ENCODE measurements at places on chromosomes 11 and 22. TPM values are rescaled to one million over a fixed set of nuclear protein-coding genes. Genes with fewer than 3 reads are reported as not detected.

The CHST1 gene
- 4.9 TPM for total RNA-seq

The ZNF202 gene
- 9.6 TPM for total RNA-seq

The SCN3B gene
- total RNA-seq, result 3.2 TPM

The MRGPRE gene
- total RNA-seq, result not detected

DNA sequence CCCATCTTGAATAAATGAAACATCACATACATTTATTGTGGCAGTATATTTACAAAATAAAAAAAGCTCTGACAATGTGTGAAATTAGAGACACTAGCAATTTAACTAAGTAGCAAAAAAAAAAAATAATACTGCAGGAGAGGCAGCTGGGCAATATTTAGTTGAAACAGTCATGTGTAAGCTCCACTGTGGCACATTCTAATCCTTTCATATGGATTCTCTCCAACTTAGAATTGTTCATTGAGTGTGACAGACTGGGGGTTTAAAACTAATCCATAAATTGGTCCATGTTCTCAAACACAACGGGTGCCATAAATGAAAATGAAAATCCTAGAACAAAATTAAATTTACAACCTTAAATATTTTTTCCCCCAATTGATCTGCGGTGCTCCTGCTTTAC lies 302.1 kb downstream of the CADM1 start:
- no peaks in the 10 kb centered on the region for H3K36me3 ChIP-seq
- no peak for DNase-seq
- no peak overlapping the region for H3K27ac ChIP-seq
- no peaks in the 10 kb centered on the region for H3K4me1 ChIP-seq

DNA sequence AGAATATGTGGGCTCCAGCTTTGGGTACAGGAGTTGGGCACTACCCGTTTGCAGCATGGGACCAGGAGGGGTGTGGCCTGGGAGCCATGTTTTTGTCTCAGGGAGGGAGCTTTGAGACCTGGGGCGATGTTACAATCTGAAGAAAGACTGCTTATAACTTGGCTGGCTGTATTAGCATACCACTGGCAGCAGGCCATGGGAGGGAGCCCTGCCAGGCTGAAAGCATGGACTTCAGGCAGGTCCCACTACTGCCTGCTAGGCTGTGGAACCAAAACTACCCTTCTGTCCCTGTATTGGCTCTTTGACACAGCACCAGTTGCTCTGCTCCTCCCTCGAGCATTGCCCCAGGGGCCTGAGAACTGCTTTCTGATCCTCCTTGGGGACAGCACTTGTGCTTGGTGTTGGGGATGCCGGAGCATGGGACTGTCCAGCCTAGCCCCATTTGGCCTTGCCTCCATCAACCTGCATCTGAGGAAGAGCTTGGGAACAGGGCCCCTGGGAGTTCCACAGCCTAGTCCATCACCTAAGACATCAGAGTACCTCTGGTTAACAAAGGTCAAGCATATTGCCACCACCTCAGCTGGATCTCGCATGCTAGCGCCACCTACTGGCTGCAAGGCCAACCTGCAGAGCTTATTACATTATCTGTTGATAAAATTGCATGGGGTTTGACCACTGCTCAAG lies 217.4 kb downstream of the SBF2 start:
- H3K27ac ChIP-seq, result no peak overlapping the region
- no peak overlapping the region for H3K4me3 ChIP-seq
- no peak for DNase-seq

- no peaks in the 10 kb centered on the region for H3K4me1 ChIP-seq
- H3K4me3 ChIP-seq, result no peak overlapping the region
- H3K27me3 ChIP-seq, result no peaks in the 10 kb centered on the region
Observed at GRCh38 chr11:86442827-86443226, 68.1 kb downstream of the CCDC81 start.

GRCh38 chr22:28411125-28411524 lies 268.5 kb downstream of the TTC28 start:
- peaks cover 6% of the 10 kb centered on the region for H3K4me1 ChIP-seq
- H3K27me3 ChIP-seq, result no peaks in the 10 kb centered on the region
- DNase-seq, result no peak
- no peak overlapping the region for H3K27ac ChIP-seq
- no peaks in the 10 kb centered on the region for H3K36me3 ChIP-seq
- H3K4me3 ChIP-seq, result no peak overlapping the region

DNA sequence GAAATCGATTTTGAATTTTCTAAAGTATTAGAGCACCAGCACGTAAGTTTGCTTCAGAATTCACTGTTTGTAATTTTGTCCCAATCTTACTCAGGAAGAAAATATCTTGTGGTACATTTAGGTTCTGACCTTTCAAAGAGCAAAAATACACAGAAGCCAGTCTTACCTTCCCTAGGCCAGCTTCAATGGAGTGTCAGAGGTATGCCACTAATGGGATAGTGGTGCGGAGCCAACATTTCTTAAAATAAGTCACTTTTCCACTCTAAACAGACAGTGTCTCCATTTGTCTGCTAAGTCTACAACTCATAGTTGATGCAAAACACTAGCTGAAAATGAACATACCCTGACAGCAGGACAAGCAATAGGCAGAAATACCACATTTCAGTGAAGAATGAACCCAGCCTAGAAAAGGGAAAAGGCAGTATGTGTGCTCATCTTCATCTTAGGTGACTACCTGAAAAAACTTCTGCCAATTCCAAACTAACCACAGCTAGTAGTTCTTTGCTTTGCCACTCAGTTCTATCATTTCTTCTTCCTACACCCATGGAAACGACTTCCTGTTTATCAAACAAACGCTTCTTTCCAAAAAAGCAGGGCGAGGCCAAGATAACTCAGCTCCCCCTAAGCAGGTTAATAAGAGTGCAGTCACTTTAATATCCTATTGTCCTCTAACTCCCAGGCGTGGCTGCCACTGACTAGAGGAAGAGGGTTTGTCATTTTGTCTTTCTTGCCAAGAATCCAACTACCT lies 94.0 kb upstream of the APOA1 start:
- H3K4me1 ChIP-seq, result peaks cover 25% of the 10 kb centered on the region
- H3K4me3 ChIP-seq, result no peak overlapping the region
- H3K27me3 ChIP-seq, result no peaks in the 10 kb centered on the region
- no peak for DNase-seq

DNA sequence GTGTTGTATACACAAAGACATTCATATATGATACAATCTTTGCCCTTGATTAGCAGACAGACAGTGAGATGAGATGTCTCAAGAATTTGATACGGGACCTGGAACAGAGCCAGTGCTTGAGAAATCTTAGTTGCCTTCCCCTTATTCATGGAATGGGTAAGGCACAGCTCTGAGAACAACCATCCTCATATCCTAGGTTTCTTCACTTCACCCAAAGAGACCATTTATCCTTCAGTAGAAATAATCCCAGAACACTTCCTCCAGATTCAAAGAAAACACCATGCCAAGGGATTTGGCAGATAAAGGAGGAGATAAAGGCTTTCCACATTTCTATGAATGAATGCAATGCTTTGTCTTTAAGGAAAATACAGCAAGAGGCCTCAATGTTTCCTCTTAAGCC lies 8.8 kb upstream of the IZUMO1R start:
- DNase-seq, result no peak
- H3K4me3 ChIP-seq, result no peak overlapping the region
- H3K4me1 ChIP-seq, result no peaks in the 10 kb centered on the region
- H3K36me3 ChIP-seq, result no peaks in the 10 kb centered on the region

GRCh38 chr11:21446939-21447590 lies 745.8 kb upstream of the ANO5 start:
- H3K27me3 ChIP-seq, result no peaks in the 10 kb centered on the region
- no peak overlapping the region for H3K27ac ChIP-seq
- H3K4me3 ChIP-seq, result no peak overlapping the region
- no peak for DNase-seq

DNA sequence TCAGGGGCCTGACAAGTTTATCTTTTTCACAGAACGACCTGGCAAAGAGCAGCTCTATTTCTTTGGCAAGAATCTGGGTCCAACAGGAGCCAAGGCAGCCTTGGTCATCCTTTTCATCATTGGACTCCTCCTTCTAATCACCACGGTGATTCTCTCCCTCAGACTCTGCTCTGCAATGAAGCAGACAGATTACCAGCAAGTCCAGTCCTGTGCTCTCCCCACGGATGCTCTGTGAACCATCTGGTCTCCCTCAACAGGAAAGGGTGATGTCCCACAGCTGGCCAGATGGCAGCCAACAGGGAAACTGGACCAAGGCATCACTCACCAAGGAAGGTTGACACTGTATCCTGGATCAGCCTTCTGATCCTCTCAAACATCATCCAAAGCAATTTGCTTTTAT lies 17.0 kb upstream of the PANX1 start:
- H3K27ac ChIP-seq, result no peak overlapping the region
- DNase-seq, result no peak
- H3K4me1 ChIP-seq, result no peaks in the 10 kb centered on the region

DNA sequence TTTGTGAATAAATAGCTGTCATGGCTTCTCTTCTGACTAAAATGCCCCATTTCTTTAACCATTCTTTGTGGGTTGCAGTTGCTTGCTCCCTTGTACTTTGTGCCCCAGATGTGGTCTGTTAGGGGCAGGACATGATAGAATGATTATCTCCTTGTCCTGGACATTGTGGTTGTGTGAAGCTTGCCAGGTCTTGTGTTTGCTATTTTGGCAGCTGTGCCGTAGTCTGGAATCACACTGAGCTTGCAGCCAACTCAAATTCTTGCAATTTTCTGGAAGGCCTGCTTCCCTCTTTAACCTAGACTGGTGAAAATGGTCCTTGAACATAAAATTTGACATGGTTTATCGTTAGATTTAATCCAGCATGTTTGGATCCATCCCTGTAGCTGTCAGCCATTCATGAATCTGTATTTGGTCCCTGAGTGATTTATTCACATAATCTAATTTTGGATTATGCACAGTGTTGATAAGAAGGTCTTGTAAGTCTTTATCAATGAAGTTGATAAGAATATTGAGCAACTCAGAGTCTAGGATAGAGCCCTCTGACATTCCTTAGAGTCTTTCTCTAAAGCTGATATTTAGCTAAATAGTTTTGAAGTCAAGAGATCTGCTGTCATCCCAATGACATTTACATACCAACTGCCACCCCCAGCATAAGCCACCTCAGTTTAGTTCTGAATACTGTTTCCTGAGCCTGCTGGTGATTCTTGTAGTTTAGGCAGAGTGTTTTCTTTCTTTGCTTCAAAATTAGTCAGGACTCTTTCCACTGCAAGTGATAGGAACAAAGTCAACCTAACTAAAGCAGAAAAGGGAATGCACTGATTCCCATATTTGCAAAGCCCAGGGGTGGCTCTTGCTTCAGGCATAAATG lies 9.8 kb downstream of the SPON1 start:
- no peak overlapping the region for H3K27ac ChIP-seq
- no peak overlapping the region for H3K4me3 ChIP-seq

GRCh38 chr22:29587938-29588699 lies 7.2 kb upstream of the NIPSNAP1 start:
- H3K27ac ChIP-seq, result no peak overlapping the region
- DNase-seq, result no peak
- no peaks in the 10 kb centered on the region for H3K4me1 ChIP-seq
- no peak overlapping the region for H3K4me3 ChIP-seq
- no peaks in the 10 kb centered on the region for H3K27me3 ChIP-seq
- H3K36me3 ChIP-seq, result no peaks in the 10 kb centered on the region

GRCh38 chr11:132595711-132596134 lies 936.6 kb downstream of the OPCML start:
- no peak for DNase-seq
- H3K4me3 ChIP-seq, result no peak overlapping the region
- no peak overlapping the region for H3K27ac ChIP-seq
- H3K36me3 ChIP-seq, result no peaks in the 10 kb centered on the region
- H3K27me3 ChIP-seq, result no peaks in the 10 kb centered on the region
- no peaks in the 10 kb centered on the region for H3K4me1 ChIP-seq

GRCh38 chr22:38403812-38404211 lies 51.2 kb downstream of the KCNJ4 start:
- H3K27me3 ChIP-seq, result no peaks in the 10 kb centered on the region
- no peak overlapping the region for H3K27ac ChIP-seq
- no peaks in the 10 kb centered on the region for H3K36me3 ChIP-seq
- no peak overlapping the region for H3K4me3 ChIP-seq
- H3K4me1 ChIP-seq, result no peaks in the 10 kb centered on the region
- peak; percentile 48 for DNase-seq

- H3K36me3 ChIP-seq, result no peaks in the 10 kb centered on the region
- no peaks in the 10 kb centered on the region for H3K4me1 ChIP-seq
- no peak overlapping the region for H3K27ac ChIP-seq
- no peaks in the 10 kb centered on the region for H3K27me3 ChIP-seq
- DNase-seq, result no peak
- no peak overlapping the region for H3K4me3 ChIP-seq
Observed at GRCh38 chr11:99176430-99176829, 155.7 kb downstream of the CNTN5 start.

DNA sequence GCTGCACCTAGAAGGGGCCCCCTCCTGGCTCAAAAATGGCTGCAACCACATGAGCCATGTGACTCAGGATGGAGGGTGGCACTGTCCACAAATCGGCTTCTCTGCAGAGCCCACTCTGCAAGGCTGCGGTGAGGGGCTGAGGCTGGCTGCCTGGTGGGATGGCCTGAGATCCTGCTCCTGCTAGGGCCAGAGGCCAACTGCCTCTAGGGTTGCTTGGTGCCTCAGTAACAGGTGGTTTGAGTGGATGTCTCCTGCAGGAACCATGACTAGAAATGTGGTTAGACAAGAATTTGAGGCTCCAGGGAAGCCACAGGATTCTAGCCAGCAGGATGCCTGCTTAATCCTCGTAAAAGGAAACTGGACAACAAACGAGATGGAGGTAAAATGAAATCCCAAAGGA lies 17.1 kb downstream of the PATZ1 start:
- peaks cover 88% of the 10 kb centered on the region for H3K36me3 ChIP-seq
- no peak overlapping the region for H3K4me3 ChIP-seq
- H3K27me3 ChIP-seq, result no peaks in the 10 kb centered on the region

- peak; percentile 84 for DNase-seq
- peaks cover 5% of the 10 kb centered on the region for H3K4me1 ChIP-seq
Observed at GRCh38 chr11:34263441-34264091, 94.2 kb downstream of the ABTB2 start.

- no peaks in the 10 kb centered on the region for H3K27me3 ChIP-seq
- H3K36me3 ChIP-seq, result no peaks in the 10 kb centered on the region
- H3K27ac ChIP-seq, result no peak overlapping the region
- H3K4me3 ChIP-seq, result no peak overlapping the region
- H3K4me1 ChIP-seq, result peaks cover 6% of the 10 kb centered on the region
Observed at GRCh38 chr22:38567531-38568285, 2.3 kb downstream of the DMC1 start.

DNA sequence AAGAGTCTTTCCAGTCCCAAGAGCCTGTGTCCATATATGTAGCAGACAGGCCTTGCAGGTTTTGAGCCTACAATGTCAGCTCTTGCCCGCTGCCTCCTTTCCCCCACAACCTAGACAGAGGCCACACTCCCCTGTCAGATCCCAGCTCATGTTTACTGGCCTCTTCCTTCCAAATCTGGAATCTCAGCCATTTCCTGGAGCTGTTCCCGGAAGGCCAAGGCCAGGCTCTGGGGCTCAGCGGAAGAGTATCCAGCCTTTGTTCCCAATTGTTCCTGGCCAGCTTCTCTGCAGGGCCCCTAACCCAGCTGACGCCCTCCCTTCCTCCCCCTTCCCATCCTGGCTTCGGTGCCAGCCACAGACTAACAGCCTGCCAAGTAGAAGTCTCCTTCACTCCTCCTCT lies 1.0 kb upstream of the ROBO4 start:
- no peak overlapping the region for H3K4me3 ChIP-seq
- no peak for DNase-seq
- H3K4me1 ChIP-seq, result peaks cover 18% of the 10 kb centered on the region
- no peaks in the 10 kb centered on the region for H3K36me3 ChIP-seq
- no peaks in the 10 kb centered on the region for H3K27me3 ChIP-seq
